ENCODE measurements at places on chromosomes 6 and 20.

DNA sequence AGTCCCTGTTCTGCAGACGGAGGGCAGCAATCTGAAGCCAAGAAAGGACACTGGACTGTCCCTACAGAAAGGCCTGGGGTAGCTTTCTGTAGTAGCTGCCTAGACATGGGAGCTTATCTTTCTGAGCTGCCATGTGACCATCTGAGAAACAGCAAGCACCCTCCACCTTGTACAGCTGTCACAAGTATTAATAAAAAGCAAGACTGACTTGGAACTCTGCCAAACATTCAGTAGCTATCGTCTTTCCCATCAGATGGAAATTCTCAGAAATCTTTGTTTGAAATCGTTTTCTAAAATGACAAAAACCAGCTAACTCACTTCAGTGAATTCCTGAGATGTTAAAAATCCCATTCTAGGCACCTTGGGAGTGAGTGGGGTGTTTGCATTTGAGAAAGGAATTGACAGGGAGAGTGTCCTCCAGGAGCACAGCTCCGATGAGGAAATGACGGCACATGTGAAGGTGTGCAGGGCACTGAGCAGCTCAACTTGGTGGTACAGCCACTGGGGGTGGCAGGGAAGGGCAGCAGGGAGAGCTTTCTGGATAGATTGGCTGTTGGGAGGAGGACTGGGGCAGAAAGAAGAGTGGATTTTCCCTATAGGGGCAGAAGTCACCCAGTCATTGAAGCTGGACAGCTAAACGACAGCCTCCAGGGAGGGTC, 24.5 kb downstream of the ACSS1 start:
- peak; percentile 17 for DNase-seq

DNA sequence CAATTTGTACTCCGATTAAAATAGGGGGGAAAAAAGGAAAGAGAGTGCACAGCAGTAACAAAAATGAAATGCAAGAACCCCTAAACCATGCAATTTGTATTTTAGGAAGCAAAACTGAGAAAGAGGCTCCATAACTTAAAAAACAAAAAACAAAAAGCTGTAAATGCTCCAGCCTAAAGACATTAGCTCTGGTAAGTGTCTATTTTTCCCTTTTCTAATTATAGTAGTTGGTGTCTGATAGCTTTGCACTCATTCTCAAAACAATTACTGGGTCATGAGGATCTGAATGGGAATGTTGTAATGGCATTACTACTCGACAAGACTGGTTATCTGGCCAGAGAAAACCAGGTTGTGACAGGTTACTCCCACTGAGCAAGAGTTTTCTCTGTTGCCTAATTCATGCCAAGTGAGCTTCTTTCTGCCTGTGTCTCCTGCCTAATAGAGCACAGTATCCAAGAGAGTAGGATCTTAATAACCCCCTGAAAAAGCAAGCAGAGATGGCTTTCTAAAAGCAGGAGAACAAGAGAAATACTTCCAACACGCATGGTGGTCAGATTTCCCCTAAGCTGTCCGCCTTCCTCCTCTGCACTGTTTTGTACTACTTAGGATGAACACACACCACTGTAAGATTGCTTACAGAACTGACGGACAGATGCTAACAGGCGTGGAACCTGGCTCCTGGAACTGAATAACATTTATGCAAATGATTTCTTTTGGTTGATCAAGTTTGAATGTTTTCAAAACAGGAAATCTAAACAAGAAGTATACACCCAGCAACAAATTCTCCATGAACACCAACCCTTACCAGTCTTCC, 86.4 kb downstream of the FKBP5 start:
- no peak for DNase-seq

DNA sequence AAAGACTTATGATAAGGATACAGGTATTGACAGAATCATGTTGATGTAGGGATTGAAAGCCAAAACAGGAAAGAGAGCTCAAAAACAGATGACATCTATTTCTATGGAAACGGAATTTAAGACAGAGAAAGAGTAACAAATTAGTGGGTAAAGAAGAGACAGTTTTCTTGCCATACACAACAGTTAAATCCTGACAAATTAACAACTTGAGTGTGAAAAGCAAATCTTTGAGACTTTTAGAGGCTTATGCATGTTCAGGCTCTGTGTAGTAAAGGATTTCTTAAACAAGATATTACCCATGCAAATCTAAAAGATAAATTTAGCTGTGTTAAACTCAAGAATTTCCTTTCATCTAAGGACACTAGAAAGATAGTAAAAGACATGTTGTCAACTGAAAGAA, 68.5 kb downstream of the SLC22A1 start:
- DNase-seq: no peak

DNA sequence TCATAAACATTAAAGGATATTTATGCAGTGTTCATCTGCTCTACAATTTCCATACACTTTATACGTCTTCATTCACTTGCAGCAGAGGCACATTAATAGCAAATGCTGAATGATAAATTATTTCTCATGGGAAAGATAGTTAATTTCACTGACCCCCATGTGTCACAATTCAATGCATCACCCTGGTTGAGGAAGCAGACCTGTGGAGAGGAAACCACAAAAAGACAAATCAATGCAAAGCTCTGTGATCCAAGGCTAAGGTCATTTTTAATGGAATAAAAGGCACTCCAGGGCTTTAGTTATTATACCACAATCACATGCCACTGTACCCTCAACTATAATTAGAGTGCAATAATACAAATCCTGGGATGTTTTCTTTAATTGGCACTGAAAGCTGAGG, 40.3 kb upstream of the TENT5A start:
- DNase-seq: no peak

- DNase-seq: no peak
Observed at GRCh38 chr6:1950631-1951030, 294.8 kb downstream of the GMDS start.

- no peak for DNase-seq
Observed at GRCh38 chr6:139982195-139982594, 607.7 kb upstream of the CITED2 start.

- DNase-seq: no peak
Observed at GRCh38 chr6:75065523-75065922, 140.3 kb downstream of the COL12A1 start.

DNA sequence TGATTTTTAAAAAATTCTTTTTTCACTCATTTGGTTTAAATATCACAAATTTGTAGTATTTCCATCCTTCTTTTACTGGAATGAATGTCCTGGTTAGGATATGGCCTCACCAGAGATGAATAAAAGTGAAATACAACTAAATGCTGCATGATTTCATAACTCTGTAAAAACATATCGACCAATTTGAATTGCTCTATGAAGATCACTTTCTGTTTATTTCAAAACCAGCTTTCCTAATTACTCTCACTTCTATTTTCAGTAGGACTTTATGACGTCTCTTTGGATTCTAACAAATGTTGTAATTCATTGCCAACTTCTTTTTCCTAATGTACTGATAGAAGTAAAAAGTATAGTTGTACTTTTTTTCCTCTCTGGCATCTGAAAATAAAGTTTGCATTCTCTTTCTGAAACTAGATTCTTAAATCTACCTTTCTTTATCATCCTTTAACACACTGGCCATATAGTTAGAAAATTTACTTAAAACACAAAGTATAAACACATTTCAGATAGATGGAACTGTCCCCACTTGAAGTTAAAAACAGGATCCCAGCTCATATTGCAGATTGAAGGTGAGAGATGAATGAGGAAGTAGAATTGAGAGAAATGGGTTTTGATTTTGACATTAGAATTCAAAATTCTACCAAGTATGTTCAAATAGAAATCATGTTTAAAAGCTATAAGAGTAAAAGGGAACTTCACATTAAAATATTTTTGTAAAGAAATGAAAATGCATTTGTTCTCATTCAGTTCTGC, 40.3 kb upstream of the IL20RA start:
- DNase-seq: no peak

GRCh38 chr6:22325481-22325880, 28.6 kb upstream of the PRL start:
- DNase-seq: no peak

DNA sequence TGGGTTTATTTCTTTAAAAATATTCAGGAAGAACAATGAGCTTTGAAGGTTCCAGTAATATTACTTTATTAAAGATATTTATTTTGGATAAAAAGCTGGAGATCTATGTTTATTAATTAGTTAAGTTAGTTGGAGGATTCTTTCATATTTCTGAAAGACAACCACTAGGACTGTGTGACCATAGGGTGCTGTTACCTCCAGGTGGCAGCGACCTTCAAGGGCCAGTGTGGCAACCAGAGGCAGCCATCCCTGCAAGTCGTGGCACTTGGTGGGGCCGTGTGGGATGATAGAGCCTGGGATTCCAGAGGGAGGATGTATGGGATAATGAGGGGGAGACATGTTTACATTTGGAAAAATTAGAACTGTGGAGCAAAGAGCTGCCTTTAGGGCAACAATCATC, 95.5 kb upstream of the SCP2D1 start:
- DNase-seq: no peak

DNA sequence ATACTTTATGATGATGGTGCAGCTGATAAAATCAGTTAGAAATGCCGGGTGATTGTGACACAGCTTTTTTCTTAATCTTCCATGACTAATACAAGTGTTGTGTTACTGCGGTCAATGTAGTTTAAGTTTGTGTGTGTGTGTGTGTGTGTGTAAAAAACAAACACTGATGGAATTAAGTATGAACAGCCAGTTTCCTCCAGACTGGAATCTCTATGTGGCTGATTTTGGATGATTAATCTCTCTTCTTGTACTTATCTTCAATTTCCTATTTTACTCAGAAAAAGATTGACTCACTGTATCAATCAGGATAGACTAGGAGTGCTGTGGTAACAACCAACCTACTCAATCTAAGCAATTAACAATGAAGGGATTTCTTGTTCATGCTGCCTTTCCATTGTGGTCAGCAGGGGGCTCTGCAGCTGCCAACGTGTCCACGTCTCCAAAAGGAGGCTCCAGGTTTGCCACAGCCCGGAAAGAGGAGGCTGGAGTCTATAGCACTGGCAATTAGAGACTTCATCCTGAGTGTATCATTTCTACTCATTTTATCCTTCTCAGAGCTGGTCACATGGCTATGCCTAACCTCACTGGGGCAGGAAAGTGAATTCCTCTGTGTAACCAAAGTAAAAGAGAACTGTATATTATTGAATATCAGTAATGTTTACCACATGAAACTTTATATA, 107.7 kb downstream of the CD109 start:
- no peak for DNase-seq

- no peak for DNase-seq
Observed at GRCh38 chr6:85406641-85407075, 43.2 kb upstream of the NT5E start.

GRCh38 chr6:55782275-55782674, 93.1 kb downstream of the BMP5 start:
- DNase-seq: no peak

- DNase-seq: peak; percentile 21
Observed at GRCh38 chr6:29759457-29759856, 36.2 kb downstream of the HLA-F start.

DNA sequence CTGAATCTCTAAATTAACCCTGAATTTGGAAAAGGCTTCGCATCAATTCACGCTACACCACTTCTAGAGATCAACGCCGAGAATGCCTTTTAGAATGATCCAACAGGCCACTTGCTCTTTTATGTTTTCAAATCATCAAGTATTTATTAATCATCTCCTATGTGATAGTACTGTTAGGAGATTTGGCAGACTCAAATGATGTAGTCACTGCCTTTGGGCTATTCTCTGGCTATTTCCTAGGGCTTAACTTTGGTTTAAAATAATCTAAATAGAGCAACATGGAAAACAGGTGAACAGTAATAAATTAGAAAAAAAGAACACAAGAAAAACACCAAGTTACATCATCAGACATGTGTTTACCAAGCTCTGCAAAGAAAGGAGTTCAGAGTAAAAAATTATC, 140.3 kb downstream of the TENT5A start:
- DNase-seq: no peak

GRCh38 chr20:62782149-62782892, 14.0 kb upstream of the MRGBP start:
- DNase-seq: no peak

- no peak for DNase-seq
Observed at GRCh38 chr6:27267857-27268434, 20.4 kb downstream of the PRSS16 start.

GRCh38 chr6:35385457-35386202, 43.3 kb downstream of the PPARD start:
- no peak for DNase-seq

GRCh38 chr6:3797231-3798054, 45.9 kb upstream of the PXDC1 start:
- peak; percentile 49 for DNase-seq

DNA sequence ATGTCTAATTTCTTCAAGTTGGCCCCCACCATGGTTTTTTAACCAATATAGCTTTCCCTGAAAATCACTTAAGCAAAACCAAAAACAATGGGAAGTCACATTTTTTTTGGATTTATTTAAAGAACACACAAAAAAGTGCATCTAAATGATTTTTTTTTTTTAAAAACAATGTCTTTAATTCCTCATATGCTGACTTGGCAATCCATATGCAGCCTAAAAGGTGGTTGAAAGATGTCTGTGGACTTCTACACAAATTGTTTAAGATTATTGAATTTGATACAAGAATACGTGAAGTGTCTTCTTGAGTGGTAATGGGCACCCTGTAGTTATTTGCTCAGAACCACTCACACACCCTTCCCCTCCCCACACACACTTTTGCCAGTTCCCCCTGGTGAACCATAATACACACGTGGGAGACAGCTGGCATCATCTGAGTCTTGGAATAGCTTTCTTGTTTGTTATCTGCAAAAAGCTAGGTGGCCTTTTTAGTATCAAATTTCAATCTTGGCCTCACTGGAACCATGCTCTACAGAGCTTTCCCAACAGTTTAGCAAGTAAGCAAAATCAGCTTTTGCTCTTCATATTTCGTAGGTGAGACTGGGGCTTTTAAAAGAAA, 60.9 kb upstream of the TULP1 start:
- no peak for DNase-seq

DNA sequence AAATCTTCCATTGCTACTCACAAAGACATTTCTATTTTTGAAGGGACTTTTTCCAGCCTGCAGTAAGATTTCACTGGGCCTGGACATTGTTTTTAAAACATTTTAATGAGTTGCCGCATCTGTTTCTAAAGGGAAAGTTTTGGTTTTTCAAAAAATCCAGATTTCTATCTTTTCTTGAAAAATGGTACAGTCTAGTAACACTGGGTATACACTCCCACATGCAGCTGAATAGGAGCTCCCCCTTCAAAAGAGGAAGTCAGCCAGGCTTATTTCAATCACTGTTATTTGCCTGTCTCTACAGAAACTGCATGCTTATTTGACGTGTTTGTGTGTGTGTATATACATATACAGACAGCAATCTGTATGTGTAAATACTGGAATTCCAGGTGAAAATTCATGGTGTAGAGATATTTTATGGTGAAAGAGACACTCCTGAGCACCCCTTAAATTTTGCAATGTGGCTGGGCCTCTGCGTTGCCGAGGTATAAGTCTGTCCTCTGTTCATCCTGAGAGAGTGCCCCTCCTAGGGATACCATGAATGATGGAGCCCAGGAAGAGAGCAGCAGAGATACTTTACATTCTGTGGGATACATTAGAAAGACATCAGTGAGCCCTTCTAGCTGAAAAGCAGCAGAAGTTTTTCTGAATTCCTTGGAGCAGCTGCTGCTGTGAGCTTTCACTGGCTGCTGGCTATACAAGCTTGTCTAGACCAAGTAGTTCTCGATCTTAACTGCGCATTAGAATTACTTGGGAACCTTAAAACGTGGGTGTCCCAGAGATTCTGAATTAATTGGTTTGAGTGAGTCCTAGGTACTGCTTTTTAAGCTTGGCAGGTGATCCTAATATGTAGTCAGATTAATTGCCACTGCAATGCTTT, 12.0 kb upstream of the ABRACL start:
- DNase-seq: no peak

Data from NCI-H2029 (cell line).